ENCODE measurements at places on chromosomes 5 and 9.

DNA sequence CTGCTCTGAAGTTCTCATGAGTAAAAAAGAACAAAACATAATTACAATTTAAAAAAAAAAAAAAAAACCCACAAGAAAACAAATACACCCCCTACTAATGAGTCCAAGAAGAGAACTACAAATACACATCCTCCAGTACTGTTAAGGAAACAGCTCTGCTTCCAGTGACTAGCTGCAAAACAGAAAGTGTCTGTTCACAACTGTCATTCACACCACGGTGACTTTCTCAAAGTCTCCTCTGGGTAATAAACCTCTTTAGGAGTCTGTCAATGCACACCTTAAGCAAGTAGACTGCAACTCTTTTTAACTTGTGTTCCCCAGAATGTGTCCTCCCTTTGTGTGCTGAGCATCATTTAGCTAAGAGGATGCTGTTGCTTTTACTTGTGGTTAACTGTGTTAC lies 6.2 kb downstream of the REEP5 start:
- peak; percentile 4 for DNase-seq

- DNase-seq: no peak
Observed at GRCh38 chr9:16848179-16848578, 22.3 kb downstream of the BNC2 start.

DNA sequence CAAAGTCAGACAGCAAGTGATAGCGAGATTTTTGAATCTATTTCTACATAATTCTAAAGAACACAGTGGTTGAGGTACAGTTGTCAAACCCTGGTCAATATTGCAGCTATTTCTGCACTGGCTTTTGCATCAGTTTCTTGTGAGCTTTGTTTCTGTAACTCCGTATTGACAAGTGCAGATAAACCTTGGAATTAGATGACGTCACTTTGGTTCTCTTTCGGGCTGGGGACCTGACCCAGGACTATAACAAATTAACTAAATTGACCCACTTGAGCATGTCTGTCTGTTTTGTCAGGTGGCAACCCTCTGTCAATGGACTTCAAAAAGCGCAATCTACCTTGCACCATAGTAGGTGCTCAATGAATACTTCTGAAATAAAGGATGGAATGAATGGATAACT lies 418.4 kb upstream of the SGCD start:
- no peak for DNase-seq

DNA sequence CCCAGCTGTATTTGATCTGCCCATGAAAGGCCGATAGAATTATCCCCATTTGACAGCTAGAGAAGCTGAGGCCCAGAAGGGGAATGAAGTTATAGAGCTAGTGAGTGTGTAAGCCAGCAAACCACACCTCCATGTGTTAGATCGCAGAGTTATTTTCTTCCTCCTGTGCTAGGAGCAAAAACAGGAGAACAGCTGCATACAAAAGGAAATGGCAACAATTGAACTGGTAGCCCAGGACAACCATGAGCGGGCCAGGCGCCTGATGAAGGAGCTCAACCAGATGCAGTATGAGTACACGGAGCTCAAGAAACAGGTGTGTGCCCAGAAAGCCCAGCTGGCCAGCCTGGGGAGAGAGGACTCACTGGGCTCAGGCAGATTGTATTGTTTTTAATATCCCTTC lies 30.4 kb downstream of the RAB14 start:
- no peak for DNase-seq

GRCh38 chr9:103991698-103992097 lies 102.4 kb upstream of the SMC2 start:
- DNase-seq: no peak

GRCh38 chr5:144260121-144260520 lies 89.4 kb downstream of the KCTD16 start:
- DNase-seq: no peak

- DNase-seq: no peak
Observed at GRCh38 chr5:1728846-1729245, 70.8 kb downstream of the MRPL36 start.

- DNase-seq: peak; percentile 21
Observed at GRCh38 chr9:137482094-137482781, 23.1 kb upstream of the NSMF start.

DNA sequence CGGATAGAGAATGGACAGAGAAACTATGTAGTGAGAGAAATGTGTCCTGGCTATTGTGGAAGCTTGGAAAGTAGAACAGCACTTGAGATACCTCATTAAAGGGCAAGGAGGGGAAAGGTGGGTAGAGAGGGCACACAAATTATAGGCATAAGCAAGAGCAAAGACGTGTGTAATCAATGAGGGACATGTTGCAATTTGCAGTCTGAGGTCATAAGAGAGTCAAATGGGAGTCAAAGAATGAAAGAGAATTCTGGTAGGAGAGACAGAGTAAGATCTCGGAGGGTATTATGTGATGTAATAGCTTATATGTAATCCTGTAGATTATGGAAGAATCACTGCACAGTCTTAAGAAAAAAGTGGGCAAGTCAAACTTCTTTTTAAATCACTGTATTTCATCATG lies 312.0 kb upstream of the RGMB start:
- no peak for DNase-seq

DNA sequence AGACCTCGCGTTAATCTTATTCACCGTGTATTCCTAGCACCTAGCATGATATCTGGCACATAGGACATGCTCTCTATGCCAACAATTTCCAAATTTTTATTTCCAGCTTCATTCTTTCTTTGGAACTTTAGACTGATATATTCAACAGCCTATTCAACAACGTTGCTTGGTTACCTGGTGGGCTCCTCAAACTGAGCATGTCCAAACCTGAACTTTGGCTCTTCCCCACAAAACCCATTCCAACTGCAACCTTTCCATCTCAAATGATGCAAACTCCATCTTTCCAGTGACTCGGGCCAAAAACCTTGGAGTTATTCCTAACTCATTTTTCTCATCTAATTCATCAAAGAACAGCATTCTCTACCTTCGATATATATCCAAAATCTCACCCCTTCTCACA lies 525.2 kb downstream of the AGTPBP1 start:
- DNase-seq: no peak

GRCh38 chr9:132472599-132472998 lies 62.6 kb downstream of the CFAP77 start:
- no peak for DNase-seq

DNA sequence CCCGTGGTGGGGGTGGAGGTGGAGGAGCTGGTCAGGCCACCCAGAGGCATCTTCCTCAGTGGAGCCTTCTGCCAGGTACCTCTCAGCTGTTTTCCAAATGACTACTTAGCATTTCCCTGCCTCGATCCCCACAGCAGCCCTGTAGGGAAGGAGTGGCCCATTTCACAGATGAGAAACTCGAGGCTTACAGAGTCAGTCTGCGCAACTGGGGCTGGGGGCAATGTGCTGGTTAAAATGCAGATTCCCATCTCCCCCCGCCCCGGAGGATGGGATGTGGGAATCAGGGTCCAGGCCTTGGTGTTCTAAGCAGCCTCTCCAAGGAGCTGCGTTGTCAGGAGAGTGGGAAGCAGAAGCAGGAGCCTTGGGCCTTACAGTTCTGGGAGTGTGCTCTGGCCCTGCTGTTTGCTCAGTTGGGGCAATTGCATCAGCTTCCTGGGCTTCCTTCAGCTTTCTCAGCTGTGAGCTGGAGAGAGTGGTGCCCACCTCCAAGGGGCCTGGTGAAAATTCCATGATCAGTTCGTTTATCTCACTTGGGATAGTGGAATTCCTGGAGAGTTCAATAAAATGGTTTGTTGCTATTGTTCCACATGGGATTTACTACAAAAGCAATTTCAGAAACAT lies 19.4 kb downstream of the ERGIC1 start:
- DNase-seq: no peak

- DNase-seq: no peak
Observed at GRCh38 chr5:96175090-96175489, 213.4 kb upstream of the ELL2 start.

GRCh38 chr9:79522793-79523192 lies 49.0 kb upstream of the TLE4 start:
- DNase-seq: no peak

- no peak for DNase-seq
Observed at GRCh38 chr9:123265833-123266232, 2.6 kb downstream of the STRBP start.

GRCh38 chr5:82417776-82418607 lies 139.8 kb upstream of the RPS23 start:
- DNase-seq: no peak

DNA sequence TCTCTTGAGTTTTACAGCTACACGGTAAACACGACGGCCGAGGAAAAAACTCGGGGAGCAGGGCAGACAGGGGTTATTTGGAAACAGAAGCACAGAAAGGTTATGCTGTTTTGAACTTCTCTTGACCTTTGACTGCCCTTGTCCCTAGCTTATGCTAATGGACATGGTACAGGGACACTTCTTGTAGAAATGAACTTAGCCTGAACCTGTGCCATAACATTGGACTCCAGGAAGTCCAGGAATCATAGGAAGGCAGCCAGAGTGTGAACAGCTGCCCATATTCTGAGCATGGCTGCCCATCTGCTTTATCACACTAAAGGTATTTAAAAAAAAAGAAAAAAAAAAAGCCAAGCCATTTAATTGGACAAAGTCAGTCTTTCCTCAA lies 46.1 kb downstream of the NR6A1 start:
- no peak for DNase-seq

GRCh38 chr9:133199648-133200321 lies 9.3 kb downstream of the OBP2B start:
- no peak for DNase-seq

DNA sequence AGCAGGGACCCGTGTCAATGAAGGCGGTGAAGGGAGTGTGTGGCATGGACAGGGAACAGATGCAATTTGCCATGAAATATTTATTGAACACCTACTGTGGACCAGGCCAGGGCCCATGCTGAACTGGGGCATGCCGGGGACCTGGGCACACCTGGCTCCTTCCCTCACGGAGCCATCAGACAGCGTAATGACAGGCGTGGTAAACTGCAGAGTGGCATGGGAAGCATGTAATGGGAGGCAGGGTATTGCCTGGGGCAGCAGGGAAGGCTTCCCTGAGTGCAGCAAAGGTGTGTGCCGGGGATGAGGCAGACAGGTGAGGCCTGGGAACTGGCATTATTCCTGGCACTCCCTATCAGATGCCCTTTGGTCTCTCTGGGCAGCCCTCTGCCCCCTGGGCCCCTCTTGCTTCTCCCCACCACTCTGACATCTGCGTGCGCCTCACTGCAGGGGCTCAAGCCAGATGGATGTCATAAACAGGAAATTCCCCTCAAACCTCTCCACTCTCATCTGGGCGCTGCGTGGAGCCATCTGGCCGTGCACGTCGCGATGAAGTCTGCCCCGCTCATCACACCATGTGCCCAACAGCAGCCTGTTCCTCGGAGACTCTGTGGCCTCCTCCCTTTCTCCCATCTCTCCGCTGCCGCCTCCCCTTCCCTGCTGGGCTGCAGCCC lies 67.6 kb downstream of the HMCN2 start:
- no peak for DNase-seq

DNA sequence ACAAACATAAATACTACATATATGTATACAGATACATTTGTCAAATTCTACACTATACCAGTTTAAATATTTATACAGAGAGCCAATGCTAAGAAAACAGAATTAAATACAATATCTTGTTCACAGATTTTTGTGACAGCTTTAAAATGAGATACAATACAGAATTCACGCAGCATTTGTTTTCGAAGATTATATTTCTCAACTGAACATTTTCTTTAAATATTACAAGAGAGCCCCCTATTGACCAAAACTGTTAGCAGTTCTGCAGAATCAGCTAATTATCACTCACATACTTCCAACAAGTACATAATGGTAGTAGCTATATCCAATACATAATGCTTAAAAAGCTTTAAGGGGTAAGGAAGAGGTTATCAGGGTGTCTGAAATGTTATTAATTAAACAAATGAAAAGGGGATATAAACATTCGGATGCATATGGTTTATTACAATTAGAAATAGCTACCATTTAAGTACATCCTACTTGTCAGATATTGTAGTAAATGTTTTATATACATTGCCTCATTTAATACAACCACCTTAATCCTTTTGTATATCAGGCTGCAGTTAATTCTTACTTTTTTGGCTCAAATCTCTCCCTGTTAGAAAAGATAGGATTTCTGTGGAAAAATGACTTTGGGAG lies 31.7 kb downstream of the ZDHHC21 start:
- DNase-seq: peak; percentile 15

- DNase-seq: no peak
Observed at GRCh38 chr5:133425222-133425621, 187.1 kb downstream of the FSTL4 start.

- no peak for DNase-seq
Observed at GRCh38 chr5:92778261-92778660, 802.8 kb downstream of the NR2F1-AS1 start.

All from midbrain (tissue), 1 donor.